ENCODE measurements at places on chromosomes 5 and 9. TPM values are rescaled to one million over a fixed set of nuclear protein-coding genes. Genes with fewer than 3 reads are reported as not detected.

Gene TNFSF8
- not detected for total RNA-seq

Gene GRHPR
- total RNA-seq: 98.1 TPM

Gene C9orf50
- total RNA-seq: not detected

Gene ANXA2R
- 0.17 TPM for total RNA-seq

GRCh38 chr5:141475625-141476131 lies at the start of gene PCDHGC3:
PCDHGC3 (plus strand) TSS chr5:141475966; CDS start chr5:141476117, 151 bp downstream.
- no peak for DNase-seq

- no peak for DNase-seq
Observed at GRCh38 chr9:87682618-87683017, 43.3 kb upstream of the CTSL start.

GRCh38 chr9:129182625-129183494 lies 4.8 kb upstream of the IER5L start:
- DNase-seq: peak; percentile 85

GRCh38 chr5:14574891-14575508 lies 6.6 kb upstream of the OTULINL start:
- DNase-seq: no peak

DNA sequence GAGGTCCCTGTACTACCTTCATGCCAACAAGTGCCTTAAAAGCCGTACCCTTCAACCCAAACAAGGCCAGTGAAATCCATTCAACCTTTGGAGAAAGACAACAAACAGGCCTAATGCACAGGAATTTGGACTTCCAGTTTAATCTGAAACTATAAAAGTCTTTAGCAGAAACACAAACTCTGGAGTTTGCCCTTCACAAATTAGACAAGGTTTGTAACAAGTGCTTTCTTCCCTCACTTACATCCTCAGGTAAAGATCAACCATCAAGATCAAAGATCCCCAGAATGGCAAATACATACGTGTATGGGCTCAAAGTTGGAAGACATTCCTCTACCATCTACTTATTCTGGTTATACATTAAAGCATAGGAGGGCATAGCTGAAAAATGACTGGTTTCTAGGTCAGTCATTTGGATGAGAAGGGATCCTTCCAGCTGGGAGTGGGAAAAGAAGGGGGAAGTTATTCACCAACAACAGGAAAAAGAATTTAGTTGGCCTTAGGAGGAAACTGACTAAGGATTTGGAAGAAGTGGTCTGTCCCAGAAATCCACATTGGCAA lies 2.0 kb downstream of the DAB2 start:
- no peak for DNase-seq

DNA sequence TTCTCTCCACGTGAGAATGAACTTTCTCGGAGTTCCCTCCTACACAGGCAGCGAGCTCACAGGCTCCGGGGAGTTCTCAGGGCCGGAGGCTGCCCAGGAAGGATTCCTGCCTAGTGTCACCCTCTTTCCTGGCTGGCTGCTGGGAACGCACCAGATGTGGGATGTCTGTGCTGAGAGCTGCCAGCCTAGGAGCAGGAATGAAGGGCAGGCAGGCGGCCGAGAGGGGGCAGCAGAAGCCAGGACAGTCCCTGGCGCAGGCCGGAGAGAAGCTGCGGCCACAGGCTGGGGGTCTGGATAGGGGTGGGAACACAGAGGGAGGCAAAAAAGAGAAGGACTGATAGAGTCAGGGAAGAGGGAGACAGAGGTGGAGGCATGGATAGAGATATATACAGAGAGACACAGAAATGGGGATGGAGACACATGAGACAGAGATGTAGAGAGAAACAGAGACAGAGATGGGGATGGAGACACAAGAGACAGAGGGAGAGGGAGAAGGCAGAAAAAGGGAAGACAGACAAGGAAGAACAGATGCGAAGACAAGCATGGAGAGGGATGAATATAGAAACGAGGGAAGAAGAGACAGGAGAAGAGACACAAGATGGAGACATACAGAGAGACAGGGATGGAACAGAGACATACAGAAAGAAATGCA lies 25.3 kb upstream of the ENHO start:
- no peak for DNase-seq

DNA sequence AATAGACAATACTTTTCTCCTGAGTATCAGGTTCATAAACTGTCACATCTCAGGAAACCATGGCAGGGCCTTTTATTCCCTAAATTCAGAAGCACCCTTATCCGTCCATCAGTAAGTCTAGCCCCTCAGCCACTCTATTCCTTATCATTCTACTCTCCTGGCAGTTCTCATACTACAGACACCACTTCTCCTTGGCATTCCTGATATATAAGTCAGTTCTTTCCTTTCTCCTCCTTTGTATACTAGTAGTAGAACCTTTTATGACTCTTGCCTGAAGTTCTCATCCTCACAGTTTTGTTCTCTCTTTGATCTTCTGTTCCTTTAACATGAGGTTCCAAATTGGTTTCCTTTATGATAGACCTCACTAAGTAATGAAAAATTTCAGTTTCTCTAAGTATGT lies 29.3 kb downstream of the GRAMD2B start:
- no peak for DNase-seq

DNA sequence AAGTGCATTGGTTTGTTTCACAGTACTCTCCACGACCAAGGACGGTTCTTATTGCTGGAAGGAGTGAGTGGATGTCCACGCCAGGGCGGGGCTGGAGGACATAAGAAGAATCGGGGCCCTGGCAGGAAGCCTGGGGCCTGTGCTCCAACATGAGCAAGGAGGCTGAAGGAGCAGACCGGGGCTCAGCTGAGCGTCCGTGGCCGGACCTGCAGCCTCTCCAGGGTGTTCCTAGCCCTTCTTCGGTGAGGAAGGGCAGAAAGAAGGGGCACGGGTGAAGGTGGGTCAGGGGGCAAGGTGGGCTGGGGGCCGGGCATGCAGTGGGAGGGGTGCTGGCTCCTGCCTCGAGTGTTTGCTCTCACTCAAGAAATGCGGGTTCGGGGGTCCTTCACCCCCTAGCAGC lies 18.1 kb downstream of the FAM78A start:
- no peak for DNase-seq

- DNase-seq: no peak
Observed at GRCh38 chr5:10981932-10982331, 220.9 kb upstream of the DAP start.

GRCh38 chr9:136741883-136742571 lies 713 bp downstream of the LCN10 start:
- DNase-seq: no peak

DNA sequence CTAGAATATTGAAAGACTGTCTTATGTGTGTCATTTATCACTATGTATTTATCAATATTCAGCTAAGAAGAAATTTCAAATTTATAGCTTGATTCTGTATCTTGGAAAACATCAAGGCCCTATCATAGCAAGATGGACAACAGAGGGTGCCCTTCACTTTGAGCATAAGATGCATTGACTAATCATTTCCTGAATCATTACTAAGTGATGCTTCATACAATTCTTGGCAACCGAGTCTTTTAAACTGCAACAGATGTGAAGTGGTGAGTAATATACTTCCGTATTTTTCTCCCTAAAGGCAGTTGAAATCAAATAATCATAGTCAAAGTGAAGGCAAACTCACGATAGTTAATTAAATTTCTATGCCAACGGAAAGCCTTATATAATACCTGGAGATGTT lies 318.6 kb upstream of the RGMB start:
- no peak for DNase-seq

DNA sequence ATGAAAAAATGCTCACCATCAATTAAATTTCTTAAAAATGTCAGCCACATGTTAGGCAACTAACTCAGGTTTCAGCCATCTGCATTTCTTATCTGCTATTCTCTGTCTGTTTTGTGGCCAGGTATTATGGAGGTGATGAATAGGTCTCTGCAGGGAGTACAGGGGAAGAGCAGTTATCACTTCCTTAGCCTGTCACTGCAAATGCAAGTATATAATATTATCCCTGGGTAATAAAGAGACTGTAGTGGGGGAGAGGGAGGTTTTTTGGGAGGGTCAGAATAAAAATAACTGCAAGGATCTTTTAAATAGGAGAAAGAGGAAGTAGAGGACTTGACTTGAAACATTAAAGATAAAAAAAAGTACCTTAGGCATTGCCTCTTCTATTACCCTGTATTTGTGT lies 49.6 kb upstream of the PTGER4 start:
- DNase-seq: no peak

- DNase-seq: no peak
Observed at GRCh38 chr5:178206166-178207101, 2.1 kb downstream of the HNRNPAB start.

DNA sequence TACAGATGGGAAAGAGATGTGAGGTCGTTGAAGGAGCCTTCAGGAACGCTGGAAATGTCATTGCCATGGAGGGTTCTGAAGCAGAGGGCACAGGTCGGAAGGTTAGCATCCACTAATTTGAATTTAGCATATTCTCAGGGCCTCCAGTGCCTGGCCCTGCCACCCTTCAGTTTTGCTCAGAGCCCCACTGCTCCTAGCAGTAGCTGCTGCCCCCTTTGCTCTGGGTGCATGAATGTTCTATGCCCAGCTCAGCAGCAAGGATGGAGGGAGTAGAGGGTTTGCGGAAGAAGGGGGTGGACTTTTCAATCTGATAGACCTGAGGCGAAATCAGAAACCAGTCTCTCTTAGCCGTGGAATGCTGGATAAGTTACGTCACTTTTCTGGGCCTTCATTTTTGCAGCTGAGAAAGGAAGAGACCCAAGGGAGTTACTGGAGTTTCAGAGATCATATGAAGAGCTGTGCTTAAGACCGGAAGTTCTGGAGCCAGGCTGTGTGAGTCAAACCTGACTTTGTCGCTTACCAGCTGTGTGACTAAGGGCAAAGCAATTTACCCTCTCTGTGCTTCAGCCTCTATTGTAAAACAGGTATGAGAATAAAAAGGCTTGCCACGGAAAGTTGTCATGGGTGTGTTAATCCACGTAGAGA lies 133.2 kb upstream of the PANK3 start:
- DNase-seq: no peak

DNA sequence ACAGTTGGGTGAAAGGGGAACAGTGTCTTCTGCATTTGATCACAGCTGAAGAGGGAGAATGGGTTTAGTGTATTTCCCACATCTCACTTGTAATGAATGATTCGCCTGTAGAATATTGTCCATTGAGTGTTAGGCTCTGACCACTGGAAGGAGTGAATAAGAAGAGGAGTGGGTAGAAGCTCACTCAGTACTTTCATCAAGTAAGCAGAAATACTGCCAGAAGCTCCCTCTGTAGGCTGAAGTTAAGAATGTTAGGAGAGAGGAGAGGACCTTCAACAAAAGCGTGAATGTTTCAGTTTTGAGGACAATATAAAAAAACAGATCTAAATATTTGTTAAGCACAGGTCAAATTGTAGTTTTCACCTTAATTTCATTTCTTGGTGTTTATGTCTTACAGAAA lies 27.5 kb downstream of the FSD1L start:
- DNase-seq: no peak

DNA sequence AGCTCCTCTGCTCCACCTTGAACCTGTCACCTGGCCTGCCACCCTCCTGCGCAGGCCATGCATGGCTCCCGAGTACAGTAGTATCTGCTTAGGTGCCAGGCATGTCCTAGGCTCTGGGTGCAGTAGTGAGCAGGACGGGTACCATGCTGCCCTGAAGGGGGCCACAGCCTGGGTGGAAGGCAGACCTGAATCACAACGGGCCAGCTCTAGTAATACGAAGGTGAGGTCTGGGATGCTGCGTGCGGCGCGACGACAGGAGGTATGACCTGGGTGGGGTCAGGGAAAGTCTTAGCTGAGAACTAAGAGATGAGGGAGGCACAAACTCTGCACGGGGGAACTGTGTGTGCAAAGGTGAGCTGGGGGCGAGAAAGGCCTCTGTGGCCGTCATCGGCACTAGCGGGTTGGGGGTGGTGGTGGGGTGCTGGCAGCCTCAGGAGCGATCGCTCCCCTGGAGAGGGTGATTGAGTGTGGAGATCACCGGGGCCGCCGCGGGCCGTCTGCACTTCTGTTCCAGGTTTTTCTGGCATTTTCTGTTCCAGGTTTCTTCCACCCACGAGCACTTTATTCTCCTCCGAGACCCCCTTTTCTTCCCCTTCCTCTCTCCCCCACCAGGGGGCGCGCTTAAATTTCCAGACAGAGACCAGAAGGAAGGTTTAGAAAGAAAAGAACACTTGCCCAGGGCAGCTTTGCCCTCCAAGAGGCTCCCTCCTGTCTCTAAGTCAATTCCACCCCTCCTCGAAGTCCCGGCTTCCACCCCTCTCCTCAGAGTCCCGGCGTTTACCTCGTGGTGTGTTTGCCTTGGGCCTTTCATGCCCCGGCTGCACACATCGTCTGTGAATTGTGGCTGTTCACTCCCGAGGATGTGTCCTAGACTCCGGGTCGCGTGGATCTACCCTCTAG lies 15.1 kb downstream of the PDLIM4 start:
- peak; percentile 97 for DNase-seq

- no peak for DNase-seq
Observed at GRCh38 chr9:92617195-92617813, 52.6 kb downstream of the IPPK start.

DNA sequence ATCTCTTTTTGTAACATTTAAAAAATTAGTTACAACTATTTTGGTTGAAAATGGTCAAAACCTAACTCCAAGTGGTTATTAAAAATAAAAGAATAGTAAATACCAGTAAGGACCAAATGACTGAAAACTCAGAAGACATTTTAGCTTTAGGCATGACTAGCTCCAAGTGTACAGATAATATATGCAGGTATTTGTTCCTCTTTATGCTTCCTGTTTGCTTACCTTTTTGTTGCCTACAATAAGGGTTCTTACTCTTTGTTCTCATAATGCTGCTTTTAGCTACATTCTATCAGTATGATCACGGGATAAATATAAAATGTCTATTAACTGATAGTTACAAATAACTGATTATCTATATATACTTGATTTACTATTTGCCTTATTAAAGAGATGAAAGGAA lies 259.6 kb downstream of the CDH12 start:
- no peak for DNase-seq

- DNase-seq: no peak
Observed at GRCh38 chr9:98977813-98978212, 34.1 kb downstream of the COL15A1 start.

DNA sequence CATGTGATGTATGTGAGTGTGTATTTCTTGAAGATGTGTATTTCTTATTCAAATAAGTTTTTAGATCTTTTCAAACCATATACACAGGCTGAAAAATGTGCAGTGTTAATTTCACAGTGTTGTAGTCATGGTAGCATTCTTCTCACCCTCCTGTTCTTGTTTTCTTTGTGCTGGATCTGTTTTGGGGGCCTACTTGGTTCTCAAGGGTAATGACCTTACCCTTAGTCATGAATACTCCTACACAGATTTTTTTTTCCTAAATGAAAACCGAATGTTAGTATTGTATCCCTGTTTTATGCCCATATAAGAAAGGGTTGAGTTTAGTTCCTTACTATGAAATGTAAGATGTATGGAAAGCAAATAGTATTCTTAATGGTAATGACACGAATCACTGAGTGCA lies 88.0 kb downstream of the SLC44A1 start:
- DNase-seq: no peak

- no peak for DNase-seq
Observed at GRCh38 chr9:135508211-135508820, 7.8 kb downstream of the MRPS2 start.

- DNase-seq: no peak
Observed at GRCh38 chr5:31771500-31771899, 132.6 kb downstream of the PDZD2 start.

Measured in H1 (cell line).